Mesendoderm (in vitro differentiated cells): ENCODE measurements at places on chromosomes 5 and 9.
A peak's percentile ranks its signal among the peaks of the same experiment; 100 is the strongest.

DNA sequence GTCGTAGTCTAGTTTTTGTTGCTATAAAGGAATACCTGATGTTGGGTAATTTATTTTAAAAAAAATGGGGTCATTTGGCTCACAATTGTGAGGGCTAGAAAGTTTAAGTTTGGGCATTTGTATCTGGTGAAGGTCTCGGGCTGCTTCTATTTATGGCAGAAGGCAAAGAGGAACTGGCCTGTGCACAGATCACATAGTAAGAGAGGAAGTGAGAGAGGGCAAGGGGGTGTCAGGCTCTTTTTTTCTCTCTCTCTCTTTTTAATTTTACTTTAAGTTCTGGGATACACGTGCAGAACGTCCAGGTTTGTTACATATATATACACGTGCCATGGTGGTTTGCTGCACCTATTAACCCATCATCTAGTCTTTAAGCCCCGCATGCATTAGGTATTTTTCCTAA is 453.3 kb downstream of the DIRAS2 start:
- no peak overlapping the region for H3K27ac ChIP-seq
- no peaks in the 10 kb centered on the region for H3K36me3 ChIP-seq
- DNase-seq, result no peak
- H3K4me1 ChIP-seq, result no peaks in the 10 kb centered on the region
- no peaks in the 10 kb centered on the region for H3K27me3 ChIP-seq

DNA sequence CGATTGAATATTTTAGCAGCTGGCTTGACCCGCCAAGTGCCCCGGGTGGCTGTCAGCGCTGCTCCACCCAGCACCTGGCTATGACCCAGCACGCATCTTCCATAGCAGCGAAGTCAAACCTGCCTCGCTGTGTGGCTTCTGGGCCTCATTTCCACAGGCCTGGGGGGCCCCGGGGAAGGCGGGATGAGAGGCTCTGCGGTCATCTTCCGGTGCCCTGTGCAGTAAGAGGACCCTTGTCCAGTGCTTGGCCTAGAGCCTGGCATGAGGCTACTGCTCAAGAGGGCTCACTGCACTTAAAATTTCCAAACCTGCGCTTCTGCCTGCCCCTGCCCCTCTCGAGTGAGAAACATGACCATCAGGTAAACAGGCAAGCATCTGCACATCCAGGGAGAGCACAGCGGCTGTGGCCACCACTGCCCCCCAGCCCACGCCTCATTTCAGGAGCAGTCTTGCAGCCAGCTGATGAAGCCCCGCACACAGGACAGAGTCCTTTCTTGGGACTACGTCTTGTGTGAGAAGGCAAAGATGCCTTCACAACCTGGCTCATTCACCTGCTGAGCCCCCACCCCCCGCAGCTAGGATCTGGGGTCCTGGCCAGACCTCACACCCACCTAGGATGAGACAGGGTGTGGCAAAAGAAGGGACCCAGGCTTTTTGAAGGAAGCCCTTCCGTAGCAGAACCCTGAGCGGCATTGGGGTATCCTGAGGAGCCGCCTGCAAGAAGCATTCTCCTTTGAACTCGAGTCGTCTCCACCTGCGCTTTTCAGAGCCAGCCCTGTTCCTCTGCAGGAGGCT is 69.5 kb upstream of the UNC5A start:
- no peak overlapping the region for H3K4me3 ChIP-seq
- no peaks in the 10 kb centered on the region for H3K36me3 ChIP-seq
- no peaks in the 10 kb centered on the region for H3K27me3 ChIP-seq
- DNase-seq, result no peak
- H3K27ac ChIP-seq, result no peak overlapping the region

DNA sequence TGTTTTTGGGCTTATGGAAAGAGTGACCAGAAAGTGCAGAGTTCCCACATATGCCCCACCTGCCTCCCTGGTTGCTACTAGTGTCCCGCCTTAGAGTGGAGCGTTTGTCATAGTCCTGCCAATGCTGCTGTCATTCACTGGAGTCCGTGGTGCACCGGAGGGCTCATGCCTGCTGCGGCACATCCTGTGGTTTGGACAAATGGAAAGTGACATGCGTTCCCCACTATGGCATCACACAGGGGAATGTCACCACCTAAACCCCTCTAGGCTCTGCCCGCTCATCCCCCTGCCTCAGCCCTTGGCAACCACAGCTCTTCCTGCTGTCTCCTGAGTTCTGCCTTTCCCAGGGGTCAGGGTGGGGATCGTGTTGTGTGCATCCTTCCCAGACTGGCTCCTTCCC is 29.2 kb downstream of the IRX4 start:
- H3K27ac ChIP-seq, result no peak overlapping the region
- H3K4me3 ChIP-seq, result no peak overlapping the region
- no peaks in the 10 kb centered on the region for H3K4me1 ChIP-seq

DNA sequence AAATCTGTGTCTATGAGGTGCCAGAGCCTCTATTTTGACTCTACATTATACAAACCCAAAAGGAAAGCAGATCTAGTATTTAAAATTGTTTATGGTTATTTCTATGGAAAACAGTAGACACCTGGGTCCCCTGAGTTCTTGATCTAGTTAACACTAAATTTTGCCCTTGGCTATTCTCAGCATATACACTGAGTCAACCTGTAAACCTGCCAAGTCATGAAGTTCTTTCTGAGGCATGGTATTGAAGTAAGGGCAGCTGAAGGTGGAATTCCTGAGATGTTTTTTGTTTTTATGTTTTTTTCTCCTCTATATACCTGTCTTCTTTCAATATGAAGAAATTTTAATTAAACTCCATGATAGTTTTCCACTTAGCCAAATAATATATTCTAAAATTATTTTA is 120.2 kb downstream of the PDE4D start:
- no peak overlapping the region for H3K4me3 ChIP-seq
- H3K36me3 ChIP-seq, result no peaks in the 10 kb centered on the region
- H3K4me1 ChIP-seq, result no peaks in the 10 kb centered on the region
- H3K27me3 ChIP-seq, result no peaks in the 10 kb centered on the region
- no peak overlapping the region for H3K27ac ChIP-seq

- no peak overlapping the region for H3K4me3 ChIP-seq
- no peaks in the 10 kb centered on the region for H3K27me3 ChIP-seq
- H3K27ac ChIP-seq, result no peak overlapping the region
- H3K36me3 ChIP-seq, result no peaks in the 10 kb centered on the region
- peaks cover 14% of the 10 kb centered on the region for H3K4me1 ChIP-seq
- DNase-seq, result no peak
These were observed 25.6 kb downstream of the C9orf50 start for GRCh38 chr9:129595311-129595741.

- no peaks in the 10 kb centered on the region for H3K4me1 ChIP-seq
- H3K4me3 ChIP-seq, result no peak overlapping the region
- DNase-seq, result no peak
- no peak overlapping the region for H3K27ac ChIP-seq
- no peaks in the 10 kb centered on the region for H3K36me3 ChIP-seq
These were observed 3.6 kb upstream of the RASGEF1C start for GRCh38 chr5:180212363-180213255.

GRCh38 chr5:57745700-57746651 is 263.4 kb upstream of the ACTBL2 start:
- no peaks in the 10 kb centered on the region for H3K36me3 ChIP-seq
- H3K4me3 ChIP-seq, result no peak overlapping the region
- no peak overlapping the region for H3K27ac ChIP-seq
- H3K4me1 ChIP-seq, result no peaks in the 10 kb centered on the region

- H3K36me3 ChIP-seq, result no peaks in the 10 kb centered on the region
- H3K27me3 ChIP-seq, result peaks cover 25% of the 10 kb centered on the region
- no peak overlapping the region for H3K27ac ChIP-seq
- DNase-seq, result peak; percentile 61
These were observed 749 bp downstream of the SOWAHA start for GRCh38 chr5:132813599-132814502.

DNA sequence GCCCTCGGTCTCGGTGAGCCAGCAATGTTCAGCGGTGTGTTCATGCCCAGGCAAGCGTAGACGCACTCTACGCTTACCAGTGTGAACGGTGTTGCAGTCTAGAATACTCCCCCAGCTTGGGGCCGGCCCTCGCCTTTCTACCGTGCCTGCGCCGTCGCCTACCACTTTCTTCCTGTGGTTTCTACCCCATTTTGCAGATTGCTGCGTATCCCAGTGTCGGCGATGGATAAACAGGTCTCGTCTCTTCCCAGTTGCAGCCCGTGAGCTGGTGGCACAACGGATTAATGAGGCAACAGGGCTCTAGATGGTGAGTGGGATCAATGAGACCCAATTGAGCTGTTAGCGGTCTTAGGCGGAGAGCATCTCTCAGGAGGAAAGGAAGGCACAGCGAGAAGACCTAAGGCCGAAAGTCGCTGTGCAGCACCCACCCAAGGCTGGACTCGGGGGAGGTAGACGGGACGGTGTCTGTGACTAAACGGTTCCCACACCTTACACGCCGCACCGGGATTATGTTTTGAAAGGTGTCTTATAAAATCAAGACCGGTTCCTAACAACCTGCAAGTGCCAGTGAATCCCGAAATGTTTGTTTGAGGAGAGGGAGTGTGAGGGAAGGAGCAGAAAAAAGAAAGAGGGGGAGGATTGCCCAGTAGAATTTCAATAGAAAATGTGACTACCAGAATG is 5.8 kb downstream of the OTP start:
- H3K36me3 ChIP-seq, result no peaks in the 10 kb centered on the region
- peaks cover 67% of the 10 kb centered on the region for H3K27me3 ChIP-seq
- no peak overlapping the region for H3K4me3 ChIP-seq
- H3K4me1 ChIP-seq, result peaks cover 2% of the 10 kb centered on the region

DNA sequence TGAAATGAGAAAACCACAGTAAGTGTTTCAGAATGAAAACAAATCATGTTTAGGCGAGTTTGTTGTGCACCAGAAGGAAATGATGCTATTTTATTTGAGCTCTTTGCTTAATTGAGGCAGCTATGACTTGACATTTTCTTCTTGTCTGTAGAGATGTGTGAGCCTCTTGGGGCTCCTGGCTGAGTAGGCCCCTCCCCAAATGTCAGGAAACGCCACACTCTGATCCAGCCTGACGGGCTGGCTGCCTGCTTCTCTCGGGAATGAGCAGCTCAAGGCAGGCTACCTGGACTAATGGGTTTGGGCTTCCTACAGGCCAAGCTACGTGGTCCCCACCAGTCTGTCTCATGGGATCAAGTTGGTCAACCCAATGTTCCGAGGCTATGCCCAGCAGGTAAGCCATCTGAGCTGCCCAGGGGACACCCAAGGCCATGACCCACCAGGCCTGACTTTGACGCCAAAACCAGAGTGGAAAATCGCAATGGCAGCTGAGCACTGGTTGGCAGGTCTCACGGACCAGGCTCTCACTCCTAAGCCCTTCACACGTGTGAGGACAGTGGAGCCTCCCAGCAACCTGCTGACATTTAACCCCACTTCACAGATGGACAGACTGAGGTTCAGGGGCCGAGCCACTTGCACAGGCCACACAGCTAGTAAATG is 29.9 kb downstream of the USP20 start:
- H3K27me3 ChIP-seq, result no peaks in the 10 kb centered on the region
- H3K4me1 ChIP-seq, result no peaks in the 10 kb centered on the region
- DNase-seq, result peak; percentile 47
- H3K36me3 ChIP-seq, result peaks cover 2% of the 10 kb centered on the region
- H3K27ac ChIP-seq, result no peak overlapping the region
- H3K4me3 ChIP-seq, result no peak overlapping the region

- H3K27me3 ChIP-seq, result no peaks in the 10 kb centered on the region
- H3K4me1 ChIP-seq, result no peaks in the 10 kb centered on the region
- no peak overlapping the region for H3K27ac ChIP-seq
- DNase-seq, result no peak
These were observed 38.3 kb downstream of the RECK start for GRCh38 chr9:36074870-36075532.

GRCh38 chr5:66923922-66924321 is 272.7 kb downstream of the CD180 start:
- no peak for DNase-seq
- no peaks in the 10 kb centered on the region for H3K4me1 ChIP-seq
- H3K36me3 ChIP-seq, result no peaks in the 10 kb centered on the region
- H3K4me3 ChIP-seq, result no peak overlapping the region
- no peak overlapping the region for H3K27ac ChIP-seq

DNA sequence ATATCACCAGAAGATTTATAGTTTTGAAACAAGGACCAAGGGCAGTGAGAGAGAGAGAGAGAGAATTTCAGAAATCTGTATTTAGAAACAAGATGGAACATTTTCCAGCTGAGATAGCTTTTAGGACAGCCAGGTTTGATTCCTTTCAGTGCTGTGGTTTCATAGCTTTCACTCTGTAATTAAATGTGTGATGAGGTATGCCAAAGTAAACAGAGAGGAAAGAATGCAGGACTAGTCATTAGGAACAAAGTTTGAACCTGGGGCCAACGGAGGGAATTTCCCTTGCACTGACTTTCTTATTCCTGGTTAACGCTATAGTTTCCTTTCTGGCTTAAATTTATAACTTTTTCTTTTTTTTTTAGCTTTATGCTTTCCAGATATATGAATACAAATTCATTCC is 10.0 kb upstream of the CCL28 start:
- no peak overlapping the region for H3K27ac ChIP-seq
- H3K4me3 ChIP-seq, result no peak overlapping the region
- peak; percentile 31 for DNase-seq
- H3K4me1 ChIP-seq, result no peaks in the 10 kb centered on the region
- no peaks in the 10 kb centered on the region for H3K36me3 ChIP-seq

DNA sequence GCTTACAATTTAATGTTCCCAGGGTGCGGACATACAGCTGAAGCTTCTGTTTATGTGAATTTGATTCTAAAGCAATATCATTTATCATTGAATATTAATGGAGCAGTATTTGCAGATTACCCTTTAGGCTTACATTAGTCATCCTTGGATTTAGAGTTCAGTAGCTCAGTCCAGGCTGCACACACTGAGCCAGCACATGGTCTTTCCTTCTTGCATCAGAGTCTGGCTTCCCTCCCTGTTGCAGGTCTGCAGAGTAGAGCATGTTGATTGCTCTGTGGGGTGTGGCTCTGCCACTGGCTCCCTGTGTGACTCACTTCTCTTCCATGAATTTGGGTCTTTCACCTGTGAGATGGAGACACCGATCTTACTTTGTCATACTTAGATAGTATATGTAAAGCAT is 36.8 kb downstream of the NSG2 start:
- peak; percentile 10 for DNase-seq
- no peaks in the 10 kb centered on the region for H3K4me1 ChIP-seq
- H3K27ac ChIP-seq, result no peak overlapping the region
- no peaks in the 10 kb centered on the region for H3K27me3 ChIP-seq
- no peak overlapping the region for H3K4me3 ChIP-seq

DNA sequence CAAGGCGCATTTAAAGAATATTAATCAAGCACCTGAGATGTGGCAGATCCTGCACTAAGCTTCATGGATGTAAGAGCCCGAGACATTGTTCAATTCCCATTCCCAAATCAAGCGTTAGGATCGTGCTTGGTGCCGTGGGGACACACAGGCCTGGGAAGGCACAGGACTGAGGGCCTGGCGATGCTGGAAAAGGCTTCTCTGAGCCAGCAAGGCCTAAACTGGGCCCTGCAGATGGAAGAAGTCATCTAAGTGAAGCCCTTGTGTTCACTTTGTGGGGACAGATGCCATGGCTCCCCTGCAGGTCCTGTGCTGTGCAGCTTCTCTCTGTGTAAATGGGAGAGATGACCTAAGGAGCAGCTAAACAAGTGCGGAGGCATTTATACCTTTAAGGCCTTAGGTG is 83.9 kb downstream of the LIFR start:
- H3K27ac ChIP-seq, result peak overlapping the region; percentile 14
- H3K27me3 ChIP-seq, result no peaks in the 10 kb centered on the region
- H3K36me3 ChIP-seq, result no peaks in the 10 kb centered on the region
- peaks cover 9% of the 10 kb centered on the region for H3K4me1 ChIP-seq

- peak; percentile 36 for DNase-seq
- peaks cover 4% of the 10 kb centered on the region for H3K4me1 ChIP-seq
- no peaks in the 10 kb centered on the region for H3K36me3 ChIP-seq
- H3K27me3 ChIP-seq, result peaks cover 23% of the 10 kb centered on the region
These were observed 718 bp upstream of the TMEM215 start for GRCh38 chr9:32782476-32783167.

- H3K4me1 ChIP-seq, result no peaks in the 10 kb centered on the region
- H3K36me3 ChIP-seq, result no peaks in the 10 kb centered on the region
- DNase-seq, result no peak
These were observed 410.6 kb downstream of the PSAT1 start for GRCh38 chr9:78707481-78707991.
